ENCODE measurements at places on chromosomes 7 and 10.

DNA sequence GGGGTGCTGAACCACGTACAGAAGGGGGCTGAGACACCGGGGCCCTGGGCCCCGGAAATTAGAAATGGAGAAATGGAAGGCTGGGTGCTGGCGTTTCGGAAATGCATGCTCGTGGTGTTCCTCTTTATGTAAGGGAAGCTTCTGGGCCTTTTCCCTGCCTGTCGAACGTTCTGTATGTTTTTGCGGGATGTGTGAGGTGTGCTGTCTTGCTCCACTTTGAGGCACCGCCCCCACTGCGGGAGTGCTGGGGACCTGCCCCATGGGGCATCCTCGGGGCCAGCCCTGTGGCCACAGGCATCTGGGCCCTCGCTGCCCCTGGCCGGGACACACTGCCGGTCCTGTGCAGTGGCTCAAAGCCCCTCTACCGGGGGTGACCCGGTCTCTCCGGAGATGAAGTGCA, 1.7 kb upstream of the VENTX start:
- DNase-seq: no peak

- DNase-seq: no peak
These were observed 59.6 kb downstream of the PTPRN2 start for GRCh38 chr7:158527915-158528502.

DNA sequence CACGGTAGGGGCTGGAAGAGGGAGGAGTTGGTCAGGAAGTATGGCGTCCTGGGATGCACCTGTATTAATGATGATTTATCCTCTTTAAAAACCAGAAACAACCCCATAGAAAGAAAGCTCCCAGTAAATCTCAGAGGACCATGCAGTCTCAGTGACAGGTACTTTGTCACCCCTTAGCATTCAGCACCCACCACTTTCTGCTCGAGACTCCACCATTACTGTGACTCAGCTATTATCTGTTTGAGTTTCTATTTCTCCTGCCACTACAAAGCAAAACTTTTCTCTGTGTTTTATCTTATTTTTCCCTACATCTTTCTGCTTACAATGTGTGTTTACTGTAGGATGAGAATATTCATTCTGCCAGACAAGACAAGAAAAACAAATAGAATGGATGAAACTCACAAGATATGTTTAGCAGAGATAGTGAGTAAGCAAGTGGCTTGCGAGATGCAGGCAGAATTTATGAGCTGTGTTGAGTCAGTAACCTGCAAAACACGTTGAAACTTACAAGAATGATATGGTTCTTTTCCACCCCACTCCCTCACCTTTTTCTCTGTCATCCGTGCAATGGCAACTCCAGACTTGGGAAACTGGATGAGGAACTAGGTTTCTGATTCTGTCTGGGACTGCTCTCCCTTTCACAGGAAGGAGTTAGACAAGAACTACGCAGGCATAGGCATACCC, 127.1 kb downstream of the AOAH start:
- no peak for DNase-seq

DNA sequence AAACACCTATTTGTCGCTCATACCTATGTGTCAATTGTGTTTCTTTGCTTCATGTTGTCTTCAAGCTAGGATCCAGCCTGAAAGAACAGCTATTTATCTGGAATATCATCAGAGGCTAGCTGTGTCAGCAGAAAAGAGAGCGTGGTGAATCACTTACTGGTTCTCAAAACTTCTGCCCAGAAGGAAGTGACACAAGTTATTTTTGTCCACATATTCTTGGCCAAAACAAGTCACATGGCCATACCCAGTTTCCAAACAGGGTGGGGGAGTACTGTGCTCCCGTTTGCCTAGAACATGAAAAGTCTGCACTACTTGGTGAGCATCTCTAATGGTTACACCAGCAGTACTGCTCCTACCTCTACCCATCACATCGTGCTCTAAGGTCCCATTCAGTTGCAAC, 160.9 kb upstream of the CSTF2T start:
- peak; percentile 63 for DNase-seq

DNA sequence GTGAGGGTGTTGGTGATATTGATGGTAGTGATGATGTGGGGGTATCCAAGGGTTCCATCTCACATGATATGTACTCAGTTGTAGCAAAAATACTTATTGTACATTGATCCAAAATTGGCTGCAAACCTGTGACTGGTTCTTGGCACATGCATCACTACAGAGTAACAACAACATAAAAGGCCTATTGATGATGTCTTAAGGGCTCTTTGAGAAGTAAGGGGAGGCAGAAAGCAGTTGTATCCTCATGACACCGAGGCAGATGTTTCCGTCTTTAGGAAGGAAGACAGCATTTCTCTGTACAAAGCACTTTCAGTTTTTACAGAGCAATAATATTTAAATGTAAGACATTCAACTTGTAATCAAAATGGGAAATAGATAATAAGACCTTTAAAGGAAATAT, 34.5 kb downstream of the NRG3 start:
- no peak for DNase-seq

DNA sequence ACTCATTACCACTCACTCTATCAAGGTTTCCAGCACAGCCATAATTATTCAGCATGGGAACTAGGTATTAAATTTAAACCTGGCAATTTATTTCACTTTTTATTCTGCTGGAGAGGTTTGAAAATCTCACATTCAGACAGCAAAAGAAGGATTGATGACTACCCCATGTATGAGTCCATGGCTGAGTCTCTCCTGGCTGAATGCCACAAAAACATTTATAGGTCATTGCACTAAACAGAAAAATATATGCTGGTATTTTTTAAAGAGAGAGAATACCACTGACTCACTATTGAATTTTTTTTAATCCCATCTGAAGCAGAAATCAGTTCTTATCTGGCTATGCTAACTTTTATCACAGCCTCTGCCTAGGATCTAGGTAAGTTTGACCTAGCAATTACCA, 336.3 kb downstream of the PPP1R3A start:
- DNase-seq: no peak
